Endothelial cell (in vitro differentiated cells): ENCODE measurements at places on chromosomes 7 and 10.
A peak's percentile ranks its signal among the peaks of the same experiment; 100 is the strongest.

GRCh38 chr10:97095701-97096260, 90.0 kb downstream of the SLIT1 start:
- DNase-seq, result no peak

DNA sequence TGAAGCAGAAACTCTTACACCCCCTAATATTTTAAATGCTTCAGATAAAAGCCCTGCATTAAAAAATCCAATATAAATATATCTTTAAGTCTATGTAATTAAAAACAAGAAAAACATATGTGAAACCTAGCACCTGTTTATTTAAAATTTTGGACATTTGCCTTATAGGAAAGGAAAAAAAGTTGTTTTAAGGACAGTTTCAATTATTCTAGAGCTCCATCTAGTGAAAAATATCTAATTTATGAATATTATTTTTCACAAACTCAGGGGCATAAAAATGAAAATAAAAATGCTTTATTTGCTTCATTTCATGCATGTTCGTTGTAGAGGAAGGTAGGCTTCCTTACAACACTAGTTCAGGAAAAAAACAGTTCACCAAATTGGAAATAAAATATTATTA, 26.1 kb downstream of the ENKUR start:
- DNase-seq, result no peak

GRCh38 chr7:133575726-133576440, 323.0 kb downstream of the EXOC4 start:
- DNase-seq, result no peak

DNA sequence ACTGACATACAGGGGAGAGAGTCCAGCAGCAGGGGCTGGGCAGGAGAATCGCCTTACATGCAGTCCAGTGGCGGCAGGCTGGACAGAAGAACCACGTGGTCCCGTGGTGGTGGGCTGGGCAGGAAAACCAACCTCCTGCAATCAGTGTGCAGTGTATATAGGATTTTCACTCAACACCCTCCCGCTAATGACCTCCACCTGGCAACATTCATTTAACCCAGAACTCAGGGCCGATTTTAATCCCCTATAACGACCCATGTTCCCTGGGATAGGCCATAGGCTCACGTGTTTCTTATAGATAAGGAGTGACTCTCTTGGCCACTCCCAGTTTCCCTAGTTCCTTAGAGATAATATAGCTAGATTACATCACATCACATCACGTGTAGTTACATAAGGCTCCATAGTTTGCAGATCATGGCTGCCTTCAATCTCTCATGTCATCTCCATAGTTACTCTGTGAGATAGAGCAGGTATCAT, 19.4 kb downstream of the MTURN start:
- no peak for DNase-seq

GRCh38 chr7:87759501-87759900, 116.7 kb downstream of the SLC25A40 start:
- DNase-seq, result no peak

DNA sequence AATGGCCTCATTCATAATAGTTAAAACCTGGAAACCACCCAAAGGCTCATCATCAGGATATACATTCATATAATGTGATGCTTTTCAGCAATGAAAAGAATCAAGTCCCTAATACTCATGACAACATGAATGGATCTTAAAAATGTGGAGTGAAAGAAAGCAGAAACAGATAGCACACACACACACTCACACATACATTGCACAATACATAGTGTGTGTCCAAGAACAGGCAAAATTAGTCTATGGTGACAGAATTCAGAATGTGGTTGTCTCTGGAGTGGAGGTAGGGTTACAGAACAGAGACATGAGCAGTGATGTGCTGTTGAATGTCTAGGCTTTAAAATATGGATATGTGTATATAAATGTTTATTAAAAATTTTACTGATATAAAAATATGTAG, 419.9 kb upstream of the PCDH15 start:
- no peak for DNase-seq

GRCh38 chr10:125878957-125879835, 1.9 kb downstream of the DHX32 start:
- no peak for DNase-seq

DNA sequence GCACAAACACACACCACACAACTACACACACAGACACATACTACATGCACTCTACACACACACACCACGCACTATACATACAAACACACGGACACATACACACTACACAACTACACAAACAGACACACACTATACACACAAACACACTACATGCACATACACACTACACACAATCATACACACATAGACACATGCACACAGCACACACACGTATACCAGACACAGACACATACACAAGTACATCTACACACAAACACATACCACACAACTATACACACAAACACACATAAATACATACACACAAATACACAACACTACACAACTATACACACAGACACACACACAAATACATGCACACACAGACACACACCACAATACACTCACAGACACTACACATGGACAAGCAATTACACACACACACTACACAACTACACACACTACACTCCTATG, 4.6 kb downstream of the GPR15LG start:
- DNase-seq, result no peak

GRCh38 chr10:90642136-90642535, 215.7 kb downstream of the HTR7 start:
- DNase-seq, result no peak

DNA sequence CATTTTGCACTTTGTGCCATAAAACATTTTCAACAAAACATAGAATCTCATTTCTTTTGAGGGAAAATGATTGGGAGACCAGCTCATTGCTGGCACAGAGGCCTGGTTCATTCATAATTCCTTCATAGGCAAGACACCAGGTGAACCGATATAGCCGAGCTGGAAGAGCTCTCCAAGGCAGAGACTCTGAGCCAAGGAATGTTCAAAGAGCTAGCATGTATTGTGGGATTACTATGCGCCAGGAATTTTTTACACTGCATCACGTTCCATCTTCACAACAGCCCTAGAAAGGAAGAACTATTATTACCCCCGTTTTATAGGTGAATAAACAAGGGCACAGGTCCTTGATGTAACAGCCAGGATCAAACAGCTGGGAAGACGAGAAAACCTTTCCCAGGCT, 2.1 kb upstream of the IL6 start:
- no peak for DNase-seq

- DNase-seq, result no peak
Observed at GRCh38 chr10:5500910-5501309, 1.5 kb upstream of the CALML5 start.

DNA sequence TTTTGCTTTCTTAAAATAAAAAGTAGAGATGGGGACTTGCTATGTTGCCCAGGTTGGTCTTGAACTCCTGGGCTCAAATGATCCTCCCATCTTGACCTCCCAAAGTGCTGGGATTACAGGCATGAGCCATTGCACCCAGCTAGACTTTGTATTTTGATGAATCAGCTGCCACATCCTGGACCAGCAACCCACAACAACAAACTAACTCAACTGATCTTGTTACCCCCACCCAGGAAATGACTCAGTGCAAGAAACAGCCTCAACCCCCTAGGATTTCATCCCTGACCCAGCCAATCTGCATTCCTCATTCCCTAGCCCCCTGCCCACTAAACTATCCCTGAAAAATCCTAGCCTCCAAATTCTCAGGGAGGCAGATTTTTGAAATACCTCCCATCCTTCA, 123.8 kb downstream of the IPMK start:
- no peak for DNase-seq

GRCh38 chr7:3283130-3283704, 17.8 kb upstream of the SDK1 start:
- DNase-seq, result no peak

DNA sequence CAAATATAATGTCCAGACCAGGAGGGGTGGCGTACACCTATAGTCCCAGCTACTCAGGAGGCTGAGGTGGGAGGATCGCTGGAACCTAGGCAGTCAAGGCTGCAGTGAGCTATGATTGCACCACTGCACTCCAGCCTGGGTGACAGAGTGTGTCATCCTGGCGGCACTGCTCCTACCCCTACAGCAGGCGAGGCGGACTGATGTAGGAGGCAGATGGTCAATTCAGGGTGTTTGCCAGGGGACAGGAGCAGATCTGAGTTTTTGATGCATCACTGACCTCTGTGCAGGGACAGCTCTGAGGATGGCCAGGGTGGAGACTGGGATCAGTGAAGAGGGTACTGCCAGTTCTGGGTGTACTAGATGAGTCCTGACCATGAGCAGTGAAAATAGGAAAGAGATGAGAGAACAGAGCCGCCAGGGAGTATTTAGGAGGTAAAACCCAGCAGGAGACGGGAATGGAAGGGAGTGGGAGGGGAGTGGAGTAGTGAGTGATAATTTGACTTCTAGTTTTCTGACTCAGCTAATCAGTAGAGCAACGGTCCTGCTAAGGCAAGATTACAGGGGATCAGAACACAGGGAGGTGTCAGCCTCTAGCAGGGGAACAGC, 75.3 kb downstream of the HIP1 start:
- no peak for DNase-seq

DNA sequence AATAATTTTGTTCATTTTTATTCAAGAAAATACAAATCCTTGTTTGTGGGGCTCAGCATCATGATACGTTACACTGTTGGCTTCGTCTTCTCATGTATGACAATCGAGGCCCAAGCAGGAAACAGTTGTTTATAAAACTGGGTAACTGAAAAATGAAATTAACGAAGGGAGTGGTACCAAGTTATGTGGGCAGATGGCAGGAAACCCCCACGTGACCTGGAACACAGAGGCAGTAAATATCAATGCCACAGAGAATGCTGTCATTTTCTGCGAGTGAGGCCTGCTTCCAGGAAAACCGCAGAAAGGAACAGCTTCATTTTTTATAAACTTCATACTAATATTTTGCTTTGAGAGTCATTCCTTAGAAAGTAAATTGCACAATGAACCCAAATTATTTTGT, 201.0 kb upstream of the ADARB2 start:
- no peak for DNase-seq

DNA sequence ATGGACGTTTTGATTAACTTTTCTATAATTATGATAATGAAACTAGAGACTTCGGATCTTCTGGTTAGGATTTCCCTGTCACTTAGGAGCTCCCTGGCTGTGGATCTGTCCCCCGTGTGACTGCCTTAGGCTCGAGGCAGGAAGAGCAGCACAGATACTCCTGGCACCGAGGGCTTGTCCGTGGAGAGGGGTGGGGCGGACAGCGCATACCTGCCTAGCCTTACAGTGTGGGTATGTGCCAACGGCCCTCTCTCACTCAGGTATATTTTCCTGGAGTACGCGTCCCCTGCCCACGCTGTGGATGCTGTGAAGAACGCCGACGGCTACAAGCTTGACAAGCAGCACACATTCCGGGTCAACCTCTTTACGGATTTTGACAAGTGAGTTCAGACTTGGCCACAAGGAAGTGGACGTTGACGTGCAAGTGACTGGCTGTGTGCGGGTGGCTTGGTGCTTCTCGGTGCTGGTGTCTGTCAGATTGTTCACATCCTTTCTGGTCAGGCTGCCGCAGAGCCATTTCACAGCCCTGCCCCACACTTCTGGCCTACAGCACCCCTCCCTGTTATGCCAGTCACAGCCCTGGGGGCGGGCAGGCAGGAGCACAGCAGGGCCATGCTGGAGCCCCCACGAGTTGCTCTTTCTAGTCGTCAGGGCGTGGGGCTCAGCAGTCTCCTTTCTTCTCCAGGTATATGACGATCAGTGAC, 7.9 kb downstream of the EIF3B start:
- no peak for DNase-seq

- no peak for DNase-seq
Observed at GRCh38 chr7:107387573-107388219, 82.2 kb upstream of the GPR22 start.

GRCh38 chr7:94409200-94409948, 14.7 kb downstream of the COL1A2 start:
- DNase-seq, result no peak

GRCh38 chr7:22302193-22302592, 54.8 kb downstream of the RAPGEF5 start:
- no peak for DNase-seq

GRCh38 chr7:154804449-154804848, 198.5 kb downstream of the PAXIP1 start:
- DNase-seq, result no peak

GRCh38 chr10:2130705-2131305, 393.5 kb upstream of the ADARB2 start:
- no peak for DNase-seq

- no peak for DNase-seq
Observed at GRCh38 chr7:111074748-111075146, 16.2 kb upstream of the LRRN3 start.

DNA sequence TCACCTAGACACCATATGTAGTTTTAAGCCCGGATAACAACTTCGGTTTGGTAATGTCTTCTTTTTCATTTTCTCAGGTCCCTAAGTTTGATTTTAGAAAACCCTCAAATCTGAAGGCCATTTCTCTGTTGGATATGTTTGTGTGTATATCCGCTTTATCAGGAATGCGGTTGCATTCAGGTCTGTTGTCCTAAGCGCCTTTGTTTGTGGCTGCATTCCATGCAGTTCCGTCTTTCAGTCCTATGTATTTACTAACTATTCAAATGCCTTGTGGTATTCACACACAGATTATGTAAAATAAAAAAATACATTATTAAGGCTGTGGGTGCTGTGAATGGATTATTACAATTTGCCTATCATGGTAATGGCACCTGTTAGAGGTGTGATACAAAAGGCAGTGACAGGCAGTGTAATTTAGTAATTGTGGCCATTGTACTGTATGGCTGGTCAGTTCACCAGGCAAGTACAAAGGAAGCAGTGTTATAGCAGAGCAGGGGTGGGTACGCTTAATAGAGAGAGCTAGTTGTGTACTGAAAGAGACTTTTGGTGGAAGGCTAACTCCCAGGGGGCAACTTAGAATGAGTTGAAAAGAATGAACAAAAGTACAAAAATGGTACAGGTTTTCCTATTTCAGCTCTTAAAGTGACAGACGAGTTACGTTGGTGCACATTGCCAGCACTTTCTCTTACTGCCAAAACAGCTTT, 136.4 kb downstream of the VTI1A start:
- DNase-seq, result no peak

DNA sequence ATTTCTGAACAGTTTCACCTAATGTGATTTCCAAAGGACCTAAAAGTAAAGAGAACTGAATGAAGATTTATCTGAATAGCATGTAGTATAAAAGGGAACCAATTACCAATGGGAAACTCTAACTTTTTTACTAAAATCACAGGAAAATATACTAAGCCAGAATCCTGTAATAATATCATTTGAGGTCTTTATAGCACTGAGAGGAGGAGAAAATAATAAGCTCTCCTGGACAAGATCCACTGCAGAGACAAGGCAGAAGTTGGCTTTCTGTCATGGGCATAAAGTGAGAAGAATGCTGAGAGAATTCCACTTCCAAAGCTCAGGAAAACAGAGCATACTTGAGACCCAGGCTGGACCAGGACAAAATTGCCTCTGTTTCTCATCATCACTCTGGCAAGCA, 1131.4 kb downstream of the SORCS1 start:
- no peak for DNase-seq

- no peak for DNase-seq
Observed at GRCh38 chr7:100613412-100614175, 1.3 kb downstream of the MOSPD3 start.

- no peak for DNase-seq
Observed at GRCh38 chr10:43376828-43377423, 5.5 kb downstream of the FXYD4 start.

GRCh38 chr7:149773446-149774236, at the start of gene ZNF467:
Gene ZNF467 (minus strand): TSS chr7:149773588. CDS start chr7:149771032, 2,556 bp downstream.
- DNase-seq, result peak; percentile 53

GRCh38 chr7:134747326-134747725, 32.1 kb upstream of the CALD1 start:
- no peak for DNase-seq
